ENCODE measurements at places on chromosomes 3 and 15.
A peak's percentile ranks its signal among the peaks of the same experiment; 100 is the strongest.

DNA sequence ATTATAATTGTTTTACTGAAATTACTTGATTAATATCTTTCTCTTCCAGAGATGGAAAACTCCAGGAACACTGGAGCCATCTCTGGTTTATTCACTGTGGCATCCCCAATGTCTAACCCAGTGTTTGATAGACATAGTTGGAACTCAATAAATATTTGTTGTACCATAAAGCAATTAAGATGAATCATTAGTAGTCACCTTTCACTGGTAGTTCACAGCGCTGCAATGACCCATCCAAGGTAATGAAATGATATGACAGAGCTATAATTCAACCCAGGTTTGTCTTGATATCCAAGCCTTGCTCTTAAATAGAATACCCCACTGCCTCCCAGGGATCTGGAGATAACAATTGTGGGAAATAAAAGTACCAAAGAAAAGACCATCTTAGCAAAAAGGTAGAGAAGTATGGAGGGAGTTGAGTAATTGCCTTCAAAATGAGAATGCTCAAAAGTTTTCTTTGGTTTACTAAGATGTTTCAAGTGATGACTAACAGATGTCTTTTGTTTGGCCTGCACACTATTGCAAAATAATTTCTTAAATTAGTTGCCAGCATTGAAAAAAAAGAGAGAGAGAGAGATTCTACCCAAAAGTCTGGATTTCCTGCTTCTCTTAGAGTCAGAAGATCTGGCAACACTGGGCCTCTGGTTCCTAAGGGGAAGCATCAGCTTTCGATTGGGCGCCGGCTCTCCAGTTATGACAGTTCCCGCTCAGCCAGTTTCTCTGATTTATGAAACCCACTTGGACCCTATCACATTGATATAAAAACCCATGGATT lies 348.5 kb downstream of the ERC2 start:
- DNase-seq: no peak

DNA sequence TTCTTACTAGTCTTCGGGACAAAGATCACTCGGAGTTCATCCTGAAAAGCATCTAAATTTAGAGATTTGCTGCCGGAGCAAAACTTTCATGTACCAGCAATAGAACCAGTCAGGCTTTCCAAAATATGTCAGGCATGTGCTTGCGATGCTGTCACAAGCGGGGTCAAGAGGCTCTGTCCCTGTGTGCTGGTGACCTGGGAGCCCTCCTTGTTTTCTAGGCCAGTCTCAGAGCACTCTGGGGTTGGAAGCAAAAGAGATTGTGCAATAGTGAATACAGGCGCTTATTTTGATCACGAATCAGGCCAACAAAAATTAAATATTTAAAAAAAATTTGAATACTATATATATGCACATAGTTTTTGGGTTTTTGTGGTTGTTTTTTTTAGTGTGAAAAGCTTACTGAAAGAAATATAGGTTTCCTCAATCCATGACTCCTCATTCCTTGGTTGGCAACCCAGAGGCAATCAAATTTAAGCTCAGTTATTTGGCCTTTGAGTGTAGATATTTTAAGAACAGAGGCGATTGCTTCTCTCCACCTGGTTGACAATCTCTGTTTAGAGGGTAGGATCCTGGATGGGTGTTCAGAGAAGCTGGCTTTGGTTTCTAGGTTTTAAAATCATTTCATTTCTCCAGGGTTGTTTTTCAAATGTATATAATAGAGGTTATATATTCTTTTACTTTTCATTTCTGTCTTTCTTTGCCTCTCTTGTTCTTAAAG lies 8.4 kb upstream of the KLHL24 start:
- no peak for DNase-seq

DNA sequence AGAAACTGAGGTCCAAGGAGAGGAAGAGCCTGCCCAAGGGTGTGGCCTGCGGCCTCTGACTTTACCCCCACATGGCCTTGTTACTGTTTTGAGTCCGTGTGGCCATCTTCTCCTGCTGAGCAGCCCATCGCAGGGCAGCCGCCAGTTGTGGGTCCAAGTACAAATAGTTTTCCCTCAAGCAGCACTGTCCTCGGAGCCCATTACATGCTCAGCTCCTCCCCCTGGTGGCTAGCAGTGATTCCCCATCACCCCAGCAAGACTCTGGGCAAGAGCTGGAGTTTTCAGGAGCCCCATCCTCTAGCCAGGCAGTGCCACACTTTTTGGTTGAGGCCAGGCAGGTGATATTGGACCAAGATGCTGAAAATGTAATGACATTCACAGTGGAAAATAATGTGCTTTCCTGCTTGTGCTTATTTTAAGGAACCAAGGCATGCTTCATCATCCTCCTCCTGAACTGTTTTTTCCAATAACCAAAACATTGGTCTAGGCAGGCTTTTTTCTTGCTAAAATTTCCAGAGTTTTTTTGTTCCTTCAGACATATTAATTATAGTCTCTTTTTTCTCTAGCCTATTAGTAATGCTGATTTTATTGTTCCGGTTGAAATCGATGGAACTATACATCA lies 23.2 kb upstream of the VILL start:
- DNase-seq: peak; percentile 1

- no peak for DNase-seq
Measured at GRCh38 chr15:47769166-47769565, 51.9 kb downstream of the SEMA6D start.

GRCh38 chr15:62190274-62190673 lies 25.2 kb upstream of the C2CD4B start:
- DNase-seq: no peak

DNA sequence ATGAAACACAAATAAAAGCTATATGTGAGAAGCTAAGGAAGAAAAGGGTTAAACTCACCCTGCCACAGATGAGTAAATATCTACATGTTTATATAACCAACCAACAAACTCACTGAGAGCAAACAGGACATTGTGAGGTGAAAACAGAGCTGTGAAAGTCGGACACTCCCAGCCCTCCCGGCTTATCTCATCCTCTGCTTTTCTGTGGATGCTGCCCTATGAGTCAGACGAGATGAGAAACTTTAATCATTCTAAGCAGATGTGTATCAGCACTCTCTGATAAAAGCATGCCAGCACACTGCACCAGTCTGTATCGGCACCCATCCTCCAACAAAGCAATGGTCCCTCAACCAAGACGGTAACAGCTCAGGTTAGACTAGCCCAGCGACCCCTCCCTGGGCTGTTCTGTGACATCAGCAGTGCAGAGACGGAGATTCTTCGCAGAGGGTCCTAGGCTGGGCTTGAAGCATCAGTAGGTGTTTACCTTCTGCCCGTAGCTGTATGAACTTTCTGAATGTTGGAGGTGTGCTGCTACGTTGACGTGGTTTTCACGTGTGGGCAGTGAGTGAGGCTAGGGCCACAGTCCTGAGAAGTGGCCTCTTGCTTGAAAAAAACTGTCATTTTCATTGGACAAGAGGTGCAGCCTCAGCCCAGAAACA lies 119.8 kb upstream of the ALDH1A3 start:
- no peak for DNase-seq

DNA sequence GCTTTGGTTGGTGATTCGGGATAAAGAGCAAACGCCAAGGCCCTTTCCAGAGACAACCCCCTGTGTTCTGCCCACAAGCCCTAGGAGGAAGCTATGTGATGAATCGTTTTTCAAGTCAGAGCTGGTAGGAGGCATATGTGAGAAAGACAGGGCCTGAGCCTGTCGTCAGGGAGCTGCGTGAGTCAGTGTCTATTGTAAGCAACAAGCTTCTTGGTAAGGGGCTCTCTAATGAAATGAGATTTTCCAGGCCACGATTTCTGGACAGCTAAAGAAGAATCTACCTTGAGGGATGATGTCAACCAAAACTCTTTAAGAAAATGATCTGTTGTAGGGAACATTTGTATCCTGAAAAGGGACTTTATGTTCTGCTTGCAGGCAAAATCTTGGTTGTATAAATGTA lies 318.9 kb upstream of the IL12A start:
- DNase-seq: no peak

GRCh38 chr3:81033185-81033584 lies 728.3 kb downstream of the GBE1 start:
- DNase-seq: no peak

GRCh38 chr3:10992943-10993728 lies 588 bp downstream of the SLC6A1 start:
- no peak for DNase-seq

DNA sequence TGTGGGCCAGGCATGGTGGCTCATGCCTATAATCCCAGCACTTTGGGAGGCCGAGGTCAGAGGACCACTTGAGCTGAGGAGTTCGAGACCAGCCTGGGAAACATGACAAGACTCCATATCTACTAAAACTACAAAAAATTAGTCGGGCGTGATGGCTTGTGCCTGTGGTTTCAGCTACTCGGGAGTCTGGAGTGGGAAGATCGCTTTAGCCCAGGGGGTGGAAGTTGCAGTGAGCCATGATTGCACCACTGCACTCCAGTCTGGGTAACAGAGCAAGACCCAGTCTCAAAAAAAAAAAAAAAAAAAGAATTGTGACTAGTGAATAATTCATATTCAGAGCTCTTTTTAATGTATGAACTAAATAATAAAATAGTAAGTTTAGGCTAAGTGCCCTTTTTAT lies 87.8 kb upstream of the TSEN2 start:
- no peak for DNase-seq

DNA sequence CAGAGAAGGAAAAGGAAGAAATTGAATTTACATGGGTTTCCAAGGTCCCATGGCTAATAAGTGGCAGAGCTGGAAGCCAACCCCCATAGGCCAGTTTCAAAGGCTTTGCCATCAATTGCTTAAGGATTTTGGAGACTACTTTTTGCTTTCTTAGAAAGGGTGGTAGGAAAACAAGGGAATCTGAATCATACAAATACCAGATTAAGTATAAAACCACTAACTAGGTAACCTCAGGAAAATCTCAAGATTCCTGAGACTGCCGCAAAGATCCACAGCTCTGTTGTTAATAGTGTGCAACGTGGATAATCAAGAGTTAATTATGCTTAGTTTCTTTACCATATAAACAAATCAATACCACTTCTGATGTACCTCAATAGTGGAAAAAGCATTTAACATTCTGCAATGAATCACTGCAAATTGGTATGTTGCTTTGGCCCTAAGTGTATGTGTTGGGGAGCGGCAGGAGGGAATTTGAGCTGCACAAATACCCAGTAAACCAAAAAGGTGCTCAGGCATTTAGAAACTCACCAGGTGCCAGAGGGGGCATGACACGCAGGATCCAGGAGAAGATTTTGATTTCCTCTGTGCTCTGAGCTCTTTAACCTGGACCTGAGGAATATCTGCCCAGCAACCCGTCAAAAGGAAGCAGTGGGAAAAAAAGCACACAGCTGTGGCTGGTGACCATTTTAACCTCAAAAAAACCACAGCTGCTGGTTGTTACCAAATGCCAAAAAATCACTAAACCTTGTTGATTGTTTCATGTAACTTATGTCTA lies 22.0 kb downstream of the AADAC start:
- no peak for DNase-seq
